ENCODE measurements at places on chromosomes 1 and 21.

DNA sequence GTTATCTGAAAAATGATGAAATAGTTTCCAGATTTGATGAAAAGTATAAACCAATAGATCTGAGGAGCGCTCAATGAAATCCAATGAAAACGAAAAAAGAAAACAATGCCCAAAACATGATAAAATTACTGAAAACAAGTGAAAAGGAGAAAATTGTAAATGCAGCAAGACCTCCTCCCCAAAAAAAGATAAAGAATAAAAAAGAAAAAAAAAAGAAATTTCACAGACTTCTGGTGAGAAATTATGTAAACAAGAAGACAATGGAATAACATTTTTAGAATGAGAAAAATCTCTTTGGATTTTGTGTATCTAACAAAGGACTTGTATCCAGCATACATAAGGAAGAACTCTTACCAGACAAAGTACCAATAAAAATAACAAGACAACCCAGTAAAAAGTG lies 134.2 kb downstream of the DNAH14 start:
- no peak for DNase-seq

GRCh38 chr1:175319912-175320230 lies 127.3 kb upstream of the KIAA0040 start:
- DNase-seq, result no peak

GRCh38 chr1:100578201-100578600 lies 40.3 kb downstream of the GPR88 start:
- no peak for DNase-seq

DNA sequence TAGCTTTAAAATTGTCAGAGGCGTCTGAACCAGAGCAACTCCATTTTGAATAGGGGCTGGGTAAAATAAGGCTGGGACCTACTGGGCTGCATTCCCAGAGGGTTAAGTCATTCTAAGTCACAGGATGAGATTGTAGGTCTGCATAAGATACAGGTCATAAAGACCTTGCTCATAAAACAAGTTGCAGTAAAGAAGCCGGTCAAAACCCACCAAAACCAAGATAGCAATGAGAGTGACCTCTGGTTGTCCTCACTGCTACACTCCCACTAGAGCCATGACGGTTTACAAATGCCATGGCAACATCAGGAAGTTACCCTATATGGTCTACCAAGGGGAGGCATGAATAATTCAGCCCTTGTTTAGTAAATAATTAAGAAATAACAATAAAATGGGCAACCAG lies 143.6 kb downstream of the GABPA start:
- no peak for DNase-seq

DNA sequence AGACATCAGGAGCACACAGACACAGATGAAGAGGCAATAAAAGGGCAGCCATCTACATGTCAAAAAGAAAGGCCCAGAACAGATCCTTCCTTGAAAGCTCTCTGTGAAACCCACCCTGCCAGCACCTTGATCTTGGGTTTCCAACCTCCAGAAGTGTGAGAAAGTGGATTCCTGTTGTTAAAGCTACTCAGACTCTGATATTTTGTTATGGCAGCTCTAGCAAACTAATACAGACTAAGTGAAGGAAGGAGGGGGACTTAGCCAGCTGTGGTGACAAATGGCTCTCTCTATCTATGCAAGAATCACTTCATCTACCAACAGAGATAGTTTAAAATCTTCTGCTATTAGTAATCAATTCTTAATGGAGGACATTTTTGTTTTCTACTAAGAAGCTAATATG lies 10.4 kb downstream of the SAMSN1 start:
- no peak for DNase-seq

DNA sequence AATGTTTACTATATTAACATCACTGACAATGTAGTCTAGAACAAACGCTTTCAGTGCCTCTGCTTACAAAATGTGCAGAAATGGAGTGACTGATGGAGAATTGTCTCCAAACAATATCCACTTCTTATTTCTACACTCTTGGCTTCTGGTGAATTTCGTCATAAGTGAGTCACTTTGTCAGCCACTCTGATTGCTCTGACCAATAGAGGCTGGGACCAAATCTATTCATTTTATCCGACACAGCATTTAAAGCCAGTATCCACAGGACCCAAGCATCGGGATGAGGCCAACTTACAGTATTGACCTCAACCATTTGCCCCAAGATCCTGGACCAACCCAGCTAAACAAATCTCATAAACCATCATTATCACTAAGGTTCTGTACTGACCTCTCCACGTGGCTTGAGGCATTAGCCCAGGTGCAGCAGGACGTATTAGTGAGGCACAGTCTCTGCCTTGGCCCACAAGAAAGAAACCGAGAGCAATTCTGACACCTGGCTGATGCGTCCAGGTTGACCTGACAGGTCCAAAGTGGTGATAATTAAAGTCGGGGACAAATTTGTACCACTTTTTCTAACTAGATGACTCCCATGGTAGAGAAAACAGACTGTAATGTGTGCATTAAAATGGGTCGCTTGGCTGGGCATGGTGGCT lies 53.3 kb upstream of the ERO1B start:
- no peak for DNase-seq

- no peak for DNase-seq
Measured at GRCh38 chr1:107003972-107004371, 52.5 kb upstream of the PRMT6 start.

- no peak for DNase-seq
Measured at GRCh38 chr1:158251163-158251562, 3.1 kb upstream of the CD1A start.
